ENCODE measurements at places on chromosomes 2 and 18. TPM values are rescaled to one million over a fixed set of nuclear protein-coding genes. Genes with fewer than 3 reads are reported as not detected.

GRCh38 chr2:18372641-18373040, 187.8 kb downstream of the RDH14 start:
- no peak overlapping the region for H3K4me3 ChIP-seq
- H3K27me3 ChIP-seq, result no peaks in the 10 kb centered on the region
- H3K36me3 ChIP-seq, result no peaks in the 10 kb centered on the region
- no peak overlapping the region for H3K27ac ChIP-seq
- H3K4me1 ChIP-seq, result no peaks in the 10 kb centered on the region

- no peaks in the 10 kb centered on the region for H3K27me3 ChIP-seq
- H3K36me3 ChIP-seq, result no peaks in the 10 kb centered on the region
- no peaks in the 10 kb centered on the region for H3K4me1 ChIP-seq
- no peak for DNase-seq
- no peak overlapping the region for H3K27ac ChIP-seq
- no peak overlapping the region for H3K4me3 ChIP-seq
These were observed 270.9 kb upstream of the TCF4 start for GRCh38 chr18:55858661-55859515.

The RAMP1 gene
- total RNA-seq, result 8.2 TPM

The DSEL gene
- total RNA-seq, result 5.2 TPM

The ACOXL gene
- 0.20 TPM for total RNA-seq

All from spleen (tissue), 13 donors.